ENCODE measurements at places on chromosomes 12 and 14.

- ATAC-seq: no peak
These were observed 45.4 kb downstream of the AEBP2 start for GRCh38 chr12:19484738-19485137.

- ATAC-seq: peak; percentile 95
These were observed 34.3 kb downstream of the FGD6 start for GRCh38 chr12:95182868-95183415.

DNA sequence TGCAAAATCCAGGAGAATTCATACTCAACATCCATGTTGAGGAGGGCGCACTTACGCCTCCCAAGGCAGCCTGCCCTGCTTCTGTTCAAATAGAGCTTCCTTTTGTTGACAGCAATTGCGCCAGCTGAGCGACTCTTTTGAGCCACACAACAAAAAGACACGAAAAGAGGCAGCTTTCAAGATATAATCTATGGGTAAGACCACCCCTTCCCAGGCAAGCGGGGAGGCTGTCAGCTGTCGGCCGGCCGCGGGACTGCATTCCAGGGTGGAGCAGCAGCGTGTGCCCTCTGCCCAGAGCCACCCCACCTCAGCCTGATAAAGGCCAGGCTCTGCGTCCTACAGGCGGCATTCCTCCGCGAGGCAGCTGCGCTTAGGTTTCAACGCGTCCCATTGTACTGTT lies 15.8 kb upstream of the STAB2 start:
- ATAC-seq: peak; percentile 44

DNA sequence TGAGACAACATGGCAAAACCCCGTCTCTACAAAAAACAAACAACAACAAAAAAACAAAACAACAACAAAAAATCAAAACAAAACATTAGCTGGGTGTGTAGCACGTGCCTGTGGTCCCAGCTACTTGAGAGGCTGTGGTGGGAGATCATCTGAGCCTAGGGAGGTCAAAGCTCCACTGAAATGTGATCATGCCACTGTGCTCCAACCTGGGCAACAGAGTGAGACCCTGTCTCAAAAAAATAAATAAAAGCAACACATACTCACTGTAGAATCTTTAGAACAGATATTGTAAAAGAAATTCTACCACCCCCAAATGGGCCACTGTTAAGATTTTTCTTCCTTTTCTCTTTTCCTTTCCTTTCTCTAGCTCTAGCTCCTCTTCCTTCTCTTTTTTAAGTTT lies 26.3 kb downstream of the SLC38A1 start:
- no peak for ATAC-seq

Data from SK-N-SH treated with all-trans-retinoic acid at 6 μM for 48 hours (cell line).